ENCODE measurements at places on chromosomes 12 and 14. TPM values are rescaled to one million over a fixed set of nuclear protein-coding genes. Genes with fewer than 3 reads are reported as not detected.

- no peaks in the 10 kb centered on the region for H3K4me1 ChIP-seq
- H3K27ac ChIP-seq, result no peak overlapping the region
- H3K27me3 ChIP-seq, result peaks cover 10% of the 10 kb centered on the region
- no peak for DNase-seq
These were observed 712 bp upstream of the FZD10 start for GRCh38 chr12:130161261-130162243.

DNA sequence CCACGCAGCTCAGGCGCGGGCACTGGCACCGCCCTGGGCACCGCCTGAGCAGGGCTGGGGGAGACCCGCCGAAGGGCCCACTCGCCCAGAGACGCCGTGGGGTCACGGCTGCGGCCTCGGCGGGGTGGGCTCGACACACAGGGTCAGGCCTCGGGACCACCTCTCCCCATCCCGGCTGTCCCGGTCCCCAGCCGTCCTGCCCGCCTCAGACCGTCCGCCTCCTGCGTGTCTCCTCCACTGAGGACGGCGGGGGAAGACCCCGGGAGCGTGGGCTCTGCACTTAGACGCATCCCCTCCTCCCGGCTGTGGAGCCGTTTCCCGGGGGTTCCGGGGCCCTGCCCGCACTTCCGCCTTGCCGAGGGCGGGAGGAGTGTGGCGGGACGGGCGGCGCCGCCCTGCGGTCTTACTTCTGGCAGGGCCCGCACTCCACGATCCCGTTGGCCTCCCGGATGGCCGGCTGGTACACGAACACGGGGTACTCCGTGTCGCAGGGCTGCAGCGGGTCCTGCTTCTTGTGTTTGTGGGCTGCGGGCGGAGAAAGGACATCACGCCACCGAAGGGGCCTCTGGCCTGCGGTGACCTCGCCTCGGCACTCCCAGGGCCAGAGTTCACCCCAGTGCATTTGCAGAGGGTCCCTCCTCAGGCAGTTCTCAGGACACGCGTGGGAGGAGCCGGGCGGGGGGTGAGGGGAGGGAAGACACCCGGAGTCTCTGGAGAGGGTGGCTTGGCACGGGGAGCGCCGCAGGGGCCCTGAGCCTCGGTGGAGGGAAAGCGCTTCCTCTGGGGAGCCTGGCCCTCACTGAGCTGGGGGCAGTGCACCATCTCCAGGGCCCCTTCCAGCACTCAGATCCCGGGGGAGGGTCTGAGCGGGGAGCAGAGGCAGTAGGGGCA is 23.1 kb upstream of the LRTM2 start:
- peak overlapping the region; percentile 82 for H3K4me3 ChIP-seq
- H3K27me3 ChIP-seq, result no peaks in the 10 kb centered on the region
- peak; percentile 44 for DNase-seq
- no peaks in the 10 kb centered on the region for H3K36me3 ChIP-seq
- H3K4me1 ChIP-seq, result peaks cover 26% of the 10 kb centered on the region
- H3K27ac ChIP-seq, result peak overlapping the region; percentile 71

GRCh38 chr14:38224338-38224737 is 16.6 kb downstream of the SSTR1 start:
- no peaks in the 10 kb centered on the region for H3K27me3 ChIP-seq
- H3K36me3 ChIP-seq, result no peaks in the 10 kb centered on the region
- no peak overlapping the region for H3K4me3 ChIP-seq
- DNase-seq, result no peak
- H3K27ac ChIP-seq, result no peak overlapping the region

DNA sequence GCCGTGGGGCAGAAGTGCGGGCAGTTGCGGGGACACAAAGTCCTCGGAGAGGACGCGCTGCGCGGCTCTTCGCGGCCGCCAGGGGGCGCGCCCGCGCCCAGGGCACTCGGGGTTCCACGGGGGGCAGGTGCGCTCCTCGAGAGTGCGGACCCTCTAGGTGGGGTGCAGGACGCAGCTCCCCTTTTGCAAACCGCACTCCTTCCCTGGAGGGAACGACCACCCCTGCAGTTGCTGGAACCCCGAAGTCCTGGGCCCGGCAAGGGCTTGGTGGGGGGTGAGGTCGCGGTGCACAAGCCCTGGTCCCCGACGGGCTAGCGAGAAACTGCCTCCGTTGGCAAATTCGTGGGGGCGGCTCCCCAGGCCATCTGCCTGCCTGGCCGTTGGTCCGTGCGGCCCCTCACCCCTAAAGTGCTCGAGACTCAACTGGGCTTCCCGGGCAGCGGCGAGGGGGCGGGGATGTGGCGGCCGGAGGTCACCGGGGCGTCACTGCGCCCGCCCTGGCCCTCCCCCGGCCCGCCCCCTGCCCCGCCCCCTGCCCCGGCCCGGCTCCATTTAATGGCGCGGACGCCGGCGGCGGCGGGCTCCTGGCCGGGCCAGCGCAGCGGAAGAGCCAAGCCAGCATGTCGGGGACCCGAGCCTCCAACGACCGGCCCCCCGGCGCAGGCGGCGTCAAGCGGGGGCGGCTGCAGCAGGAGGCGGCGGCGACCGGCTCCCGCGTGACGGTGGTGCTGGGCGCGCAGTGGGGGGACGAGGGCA is at the start of gene ADSS1:
ADSS1 (plus strand) TSS at position 579 of the 756 bp plus-strand sequence; CDS start at position 621, 42 bp downstream.
- H3K27ac ChIP-seq, result no peak within 1 kb of the TSS
- peak; percentile 48 for DNase-seq
- H3K4me3 ChIP-seq, result peak within 1 kb of the TSS; percentile 66

GRCh38 chr12:6044082-6044481 is 80.4 kb downstream of the VWF start:
- H3K4me3 ChIP-seq, result no peak overlapping the region
- H3K27ac ChIP-seq, result no peak overlapping the region
- peaks cover 6% of the 10 kb centered on the region for H3K4me1 ChIP-seq
- peaks cover 19% of the 10 kb centered on the region for H3K27me3 ChIP-seq
- no peaks in the 10 kb centered on the region for H3K36me3 ChIP-seq

GRCh38 chr12:6418796-6419195 is 26.0 kb upstream of the CD27 start:
- no peak for DNase-seq
- H3K36me3 ChIP-seq, result no peaks in the 10 kb centered on the region
- H3K27me3 ChIP-seq, result peaks cover 4% of the 10 kb centered on the region
- no peak overlapping the region for H3K27ac ChIP-seq
- no peak overlapping the region for H3K4me3 ChIP-seq
- H3K4me1 ChIP-seq, result peaks cover 2% of the 10 kb centered on the region

Gene GLIPR1L1
- total RNA-seq, result not detected
